GM12878 (cell line): ENCODE measurements at places on chromosomes 2 and 18. TPM values are rescaled to one million over a fixed set of nuclear protein-coding genes. Genes with fewer than 3 reads are reported as not detected.
A peak's percentile ranks its signal among the peaks of the same experiment; 100 is the strongest.

EFHD1 gene
- total RNA-seq, result 0.19 TPM in 1 of 2 replicates, not detected in the other

- no peak for DNase-seq
These were observed 506.9 kb upstream of the MYT1L start for GRCh38 chr2:2837746-2838547.

B3GNT2 gene
- 59.6 and 63.8 TPM in 2 replicates for total RNA-seq

CYP1B1 gene
- total RNA-seq, result 9.0 and 10.1 TPM in 2 replicates

DNA sequence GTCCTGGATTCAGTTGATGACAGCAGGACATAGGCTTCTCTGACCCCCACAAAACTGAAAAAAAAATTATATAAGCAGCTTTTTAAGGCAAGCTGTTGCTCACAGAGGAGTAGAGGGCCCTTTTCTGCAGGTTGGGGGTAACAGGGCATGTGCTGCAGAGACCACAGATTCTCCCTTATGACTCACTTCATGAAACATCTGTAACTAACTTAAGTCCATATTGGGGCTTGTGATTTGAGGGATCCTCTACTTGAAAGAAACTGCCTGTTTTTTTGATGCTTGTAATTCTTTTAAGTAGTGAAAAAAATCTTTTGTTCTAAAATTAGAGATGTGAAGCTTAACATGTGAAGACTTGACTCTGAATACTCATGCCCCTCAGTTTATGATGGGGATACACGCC is 33.4 kb downstream of the XRCC5 start:
- peak; percentile 70 for DNase-seq

DNA sequence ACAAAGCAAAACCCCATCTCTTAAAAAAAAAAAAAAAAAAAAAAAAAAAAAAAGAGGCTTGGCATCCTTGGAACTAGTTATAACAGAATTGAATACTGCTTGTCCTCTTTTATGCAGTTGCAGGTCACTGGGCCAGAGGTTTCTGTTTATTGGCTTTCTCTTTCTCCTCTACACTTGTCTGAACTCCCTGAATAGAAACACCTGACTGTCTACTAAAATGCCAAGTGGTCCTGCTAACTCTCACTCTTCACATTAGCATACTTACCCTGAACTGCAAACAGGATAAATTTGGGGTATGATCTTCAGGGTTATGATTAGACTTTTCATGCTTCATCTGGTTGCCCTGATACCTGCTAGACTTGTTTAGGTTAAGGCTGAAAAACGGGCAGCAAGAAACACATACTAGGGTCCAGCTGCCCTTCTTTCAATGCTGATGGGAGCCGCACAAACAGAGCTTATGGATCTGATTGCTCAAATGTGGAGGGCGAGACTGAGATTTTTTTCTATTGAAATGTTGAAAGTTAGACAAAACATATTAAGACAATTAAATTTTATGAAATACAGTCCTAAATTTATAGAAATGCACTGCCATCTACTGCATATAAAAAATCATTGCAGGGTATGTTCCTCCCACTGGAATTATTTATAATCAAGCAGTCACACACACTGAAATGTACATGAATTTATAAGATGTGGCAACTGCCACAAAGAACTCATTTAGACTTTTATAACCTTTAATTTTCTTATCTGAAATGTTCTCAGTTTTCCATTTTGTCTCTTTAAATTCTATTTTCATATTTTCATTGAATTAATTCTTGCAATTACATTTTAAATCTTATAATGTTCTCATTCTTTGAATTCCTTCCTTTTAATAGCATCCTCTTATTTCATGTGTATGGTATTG is 40.8 kb downstream of the GTF3C3 start:
- DNase-seq, result no peak

DNA sequence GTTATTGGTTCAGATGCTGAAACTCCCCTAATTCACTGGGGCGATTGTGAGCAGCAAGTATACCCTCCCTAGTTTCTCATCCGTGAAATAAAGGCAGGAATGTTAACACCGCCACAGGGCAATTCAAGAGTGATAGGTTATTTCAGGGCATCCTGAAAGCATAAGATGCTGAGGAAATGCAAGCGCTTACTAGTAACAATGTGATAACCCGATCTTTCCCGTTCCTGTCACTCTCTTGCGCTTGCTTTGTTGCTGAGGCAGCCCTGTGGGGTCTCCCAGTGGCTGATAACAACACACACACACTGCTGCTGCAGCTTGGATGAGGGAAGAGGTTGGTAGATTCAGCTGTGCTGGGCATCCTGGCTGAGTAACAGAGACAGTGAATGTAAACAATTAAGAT is 259.3 kb downstream of the AGPS start:
- no peak for DNase-seq

GLI2 gene
- total RNA-seq, result 0.05 TPM in 1 of 2 replicates, not detected in the other

GRCh38 chr2:69693059-69693774 is 48.7 kb upstream of the ANXA4 start:
- peak; percentile 63 for DNase-seq
